Cortex of kidney (tissue), 1 donor: ENCODE measurements at places on chromosomes 6 and 20.

- no peak for DNase-seq
Observed at GRCh38 chr6:111417946-111418345, 65.1 kb downstream of the REV3L start.

GRCh38 chr6:86502497-86502896 is 434.8 kb upstream of the HTR1E start:
- DNase-seq = no peak

DNA sequence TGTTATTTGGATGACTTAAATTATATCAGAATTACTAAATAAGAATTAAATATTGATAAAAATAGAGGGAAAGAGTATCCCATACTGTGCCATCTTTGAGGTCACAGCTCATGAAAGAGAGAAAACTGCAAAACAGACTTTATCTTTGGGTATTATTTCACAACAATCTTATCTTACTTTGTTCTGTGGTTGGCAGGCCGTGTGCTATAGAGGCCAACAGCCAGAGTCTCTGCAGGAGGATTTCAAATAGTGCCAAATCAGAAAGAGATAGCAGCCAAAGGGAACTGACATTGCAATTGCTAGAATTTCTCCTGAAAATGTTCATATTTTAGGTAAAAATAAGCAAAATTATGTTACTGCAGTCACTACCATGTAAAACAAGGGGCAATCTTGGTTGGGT is 354.2 kb downstream of the GRIK2 start:
- no peak for DNase-seq

DNA sequence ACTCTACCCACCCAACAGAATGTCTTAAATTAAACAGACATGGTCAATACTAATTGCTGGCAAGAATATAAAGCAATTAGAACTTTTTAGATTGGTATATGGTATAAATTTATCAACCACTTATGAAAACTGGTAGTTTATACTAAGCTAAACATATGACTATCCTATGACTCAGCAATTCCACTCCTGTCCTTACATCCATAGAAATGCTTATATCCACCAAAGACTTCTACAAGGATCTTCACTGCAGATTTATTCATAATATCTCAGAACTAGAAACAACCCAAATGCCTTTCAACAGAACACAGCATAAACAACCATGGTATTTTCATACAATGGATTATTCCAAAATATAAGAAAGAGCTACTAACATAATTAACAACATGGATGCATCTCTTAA is 4.6 kb downstream of the ZNF184 start:
- DNase-seq = no peak

DNA sequence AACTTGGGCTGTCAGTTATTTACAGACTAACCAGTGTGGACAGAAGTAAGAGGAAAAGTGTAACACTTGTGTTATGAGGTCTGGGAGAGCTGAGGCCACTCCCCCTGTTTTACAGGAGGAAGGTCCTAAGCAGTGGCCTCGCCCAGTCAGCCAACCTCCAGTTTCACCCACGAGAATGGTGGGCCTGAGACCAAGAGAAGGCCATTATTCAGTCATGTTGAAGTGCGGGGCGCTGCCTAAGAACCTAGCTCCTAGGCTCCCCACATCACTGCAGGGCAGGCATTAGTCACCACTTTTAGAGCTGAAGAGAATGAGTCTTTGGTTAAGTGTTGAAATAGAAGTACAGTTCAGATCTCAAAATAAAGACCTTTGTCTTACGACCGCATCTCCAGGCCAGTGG is 27.9 kb downstream of the CDYL start:
- no peak for DNase-seq

- no peak for DNase-seq
Observed at GRCh38 chr6:42727627-42728026, 5.2 kb upstream of the PRPH2 start.

DNA sequence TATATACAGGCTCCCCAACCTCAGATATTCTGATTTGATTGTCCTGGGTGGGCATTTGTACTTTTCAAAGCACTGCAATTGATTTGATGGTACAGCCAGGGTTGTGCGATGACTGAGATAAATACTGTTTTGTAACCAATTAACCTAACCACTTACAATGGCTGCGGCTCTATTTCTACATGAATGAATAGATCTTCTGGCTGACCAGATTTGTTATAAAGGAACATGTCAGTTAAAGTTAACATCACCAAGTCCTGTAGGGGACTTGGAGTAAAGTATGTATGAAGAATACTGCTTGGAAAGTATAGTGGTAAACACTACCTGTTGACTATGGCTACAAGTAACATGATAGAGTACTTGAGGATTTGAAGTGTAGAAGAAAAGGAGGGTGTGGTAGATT is 369.2 kb upstream of the JAG1 start:
- no peak for DNase-seq

DNA sequence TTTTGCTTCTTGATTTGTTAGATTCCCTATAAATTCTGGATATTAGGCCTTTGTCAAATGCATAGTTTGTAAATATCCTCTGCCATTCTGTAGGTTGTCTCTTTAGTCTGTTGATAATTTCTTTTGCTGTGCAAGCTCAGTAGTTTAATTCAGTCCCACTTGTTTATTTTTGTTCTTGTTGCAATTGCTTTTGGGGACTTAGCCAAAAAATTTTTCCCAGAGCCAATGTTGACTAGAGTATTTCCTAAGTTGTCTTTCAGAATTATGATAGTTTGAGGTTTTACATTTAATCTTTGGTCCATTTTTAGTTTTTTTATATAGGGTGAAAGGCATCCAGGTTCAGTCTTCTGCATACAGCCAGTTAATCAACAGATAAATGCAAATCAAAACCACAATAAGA is 96.0 kb downstream of the PRKN start:
- DNase-seq = no peak

DNA sequence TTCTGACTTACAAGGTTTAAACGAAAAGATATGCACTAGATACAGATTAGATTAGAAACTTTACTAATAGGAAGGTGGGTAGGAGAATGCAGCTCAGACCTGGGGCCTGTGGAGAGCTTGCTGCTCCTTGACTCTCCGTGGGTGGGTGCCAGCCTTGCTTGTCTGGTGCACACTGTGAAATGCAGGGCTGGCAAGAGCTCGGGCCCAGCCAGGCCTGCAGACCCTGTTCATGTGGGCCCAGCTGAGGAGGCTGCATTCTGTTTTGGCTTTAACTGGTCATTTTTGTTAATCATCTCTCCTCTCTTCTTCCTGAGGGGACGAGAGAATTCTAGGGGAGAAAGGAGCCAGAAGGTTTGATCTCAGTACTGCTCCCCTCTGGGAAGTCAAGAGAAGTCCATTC is 325.4 kb downstream of the QKI start:
- DNase-seq = no peak

DNA sequence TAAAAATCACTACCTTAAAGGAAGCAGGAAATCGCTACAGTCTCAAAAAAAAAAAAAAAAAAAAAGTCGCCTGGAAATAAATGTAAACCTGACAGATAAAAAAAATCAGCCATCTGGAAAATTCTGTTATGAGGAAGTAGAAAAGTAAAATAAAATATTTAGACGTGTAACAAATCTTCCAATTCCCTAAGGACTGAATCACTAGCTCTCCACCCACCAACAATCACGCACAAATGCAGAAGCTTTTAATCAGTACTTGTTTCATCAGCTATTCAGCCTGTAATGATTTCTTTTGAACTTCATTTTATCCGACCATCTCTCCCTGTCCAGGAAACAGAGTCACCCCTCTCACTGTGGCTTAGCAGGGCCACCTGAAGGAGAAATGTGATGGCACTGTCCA is 59.0 kb downstream of the SLC23A2 start:
- no peak for DNase-seq

DNA sequence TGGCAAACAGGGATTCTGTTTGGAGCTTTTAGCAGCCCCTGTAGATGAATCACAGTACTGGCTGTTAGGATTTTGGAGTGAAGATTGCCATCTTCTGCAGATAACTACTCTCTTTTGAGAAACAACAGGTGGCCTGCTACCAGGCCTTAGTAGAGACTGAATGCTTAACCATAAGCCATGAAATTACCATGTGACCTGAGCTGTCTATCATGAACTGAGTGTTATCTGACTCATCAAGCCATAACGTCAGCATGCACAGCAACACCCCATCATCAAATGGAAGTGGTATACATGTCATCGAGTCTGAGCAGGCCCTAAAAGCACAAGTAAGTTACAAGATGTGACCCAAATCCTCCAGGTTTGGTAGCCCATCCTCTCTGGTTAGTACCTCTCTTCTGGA is 132.6 kb downstream of the GPR63 start:
- DNase-seq = no peak

- DNase-seq = no peak
Observed at GRCh38 chr6:111967131-111967530, 86.8 kb upstream of the CCN6 start.

GRCh38 chr6:164109770-164110140 is 695.2 kb downstream of the QKI start:
- no peak for DNase-seq

DNA sequence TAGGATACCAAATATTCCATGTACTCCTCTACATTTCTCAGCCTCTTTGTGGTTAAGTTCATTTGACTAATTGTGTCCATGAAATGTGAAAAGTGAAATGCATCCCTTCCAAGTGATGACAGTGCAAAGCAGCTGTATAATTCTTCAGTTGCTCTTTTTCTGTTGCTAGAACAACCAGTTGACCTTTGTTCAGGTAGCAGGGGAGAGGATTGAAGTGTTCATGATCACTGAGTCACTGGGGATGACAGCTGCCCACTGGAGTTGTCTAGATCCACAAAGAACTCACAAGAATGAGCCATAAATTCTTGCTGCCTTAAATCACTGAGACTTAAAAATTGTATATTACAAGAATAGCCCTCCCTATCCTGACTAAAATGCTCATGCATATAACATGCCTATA is 254.6 kb downstream of the EPHA7 start:
- DNase-seq = no peak

DNA sequence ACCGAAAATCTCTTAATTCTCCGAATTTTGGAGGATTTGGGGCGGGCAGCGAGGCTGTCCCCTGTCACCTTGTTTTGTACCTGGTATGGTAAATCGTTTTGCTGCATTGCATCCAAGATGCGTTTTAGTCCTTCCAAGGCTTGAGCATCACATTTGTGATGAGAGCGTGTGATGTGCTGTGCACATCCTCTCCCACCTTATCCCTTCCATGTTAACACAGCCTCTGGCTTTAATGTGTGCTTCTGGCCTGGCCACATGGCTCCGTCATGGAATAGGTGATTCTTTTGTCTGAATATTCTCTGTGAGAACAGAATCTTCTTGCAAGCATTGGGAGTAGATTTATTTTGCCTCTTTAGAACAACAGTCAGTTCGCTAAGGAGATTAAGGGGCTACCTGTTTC is 763 bp downstream of the TMEM14A start:
- no peak for DNase-seq

GRCh38 chr20:40641202-40641601 is 47.8 kb downstream of the MAFB start:
- DNase-seq = no peak

GRCh38 chr20:25459916-25460535 is 52.6 kb downstream of the GINS1 start:
- DNase-seq = no peak
